ENCODE measurements at places on chromosomes 3 and 15.

DNA sequence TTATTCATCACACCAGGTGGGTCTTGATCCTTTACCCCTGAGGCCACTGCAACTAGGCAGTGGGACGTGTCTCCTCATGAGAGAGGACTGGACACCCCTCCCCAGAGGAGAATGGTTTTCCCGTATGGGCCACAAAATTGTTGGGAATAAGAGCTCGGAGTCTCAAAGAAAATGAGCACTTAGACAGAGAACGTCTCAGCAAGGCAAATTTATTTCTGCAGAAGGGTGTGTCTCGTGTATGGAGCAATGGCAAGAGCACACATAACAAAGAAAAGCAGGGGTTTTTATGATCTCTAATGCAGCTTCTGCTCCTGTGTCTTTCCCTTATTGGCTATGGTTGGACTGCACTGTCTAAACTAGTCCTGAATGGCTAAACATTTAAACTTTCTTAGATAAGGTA lies 803.5 kb downstream of the PLOD2 start:
- DNase-seq: no peak

GRCh38 chr3:45506084-45506483 lies 88.5 kb upstream of the LIMD1 start:
- peak; percentile 22 for DNase-seq

DNA sequence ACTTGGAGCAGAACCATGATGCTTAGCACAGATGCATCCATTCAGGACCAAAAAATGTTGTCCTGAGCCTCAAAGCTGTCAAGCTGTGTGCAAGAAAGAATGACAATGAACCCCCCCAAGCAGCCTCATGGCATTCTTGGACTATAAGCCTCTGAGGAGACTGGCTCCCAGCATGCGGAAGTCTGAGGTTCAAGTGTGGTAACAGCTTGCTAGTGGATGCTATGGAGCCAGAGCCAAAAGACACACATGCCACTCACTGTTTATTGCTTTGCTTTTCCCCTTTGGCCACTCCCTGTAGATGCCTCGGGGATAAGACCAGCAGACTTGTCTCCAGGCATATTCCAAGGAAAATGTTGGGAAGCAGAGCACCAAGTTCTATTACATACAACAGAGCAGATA lies 38.2 kb upstream of the SNRK start:
- DNase-seq: no peak

DNA sequence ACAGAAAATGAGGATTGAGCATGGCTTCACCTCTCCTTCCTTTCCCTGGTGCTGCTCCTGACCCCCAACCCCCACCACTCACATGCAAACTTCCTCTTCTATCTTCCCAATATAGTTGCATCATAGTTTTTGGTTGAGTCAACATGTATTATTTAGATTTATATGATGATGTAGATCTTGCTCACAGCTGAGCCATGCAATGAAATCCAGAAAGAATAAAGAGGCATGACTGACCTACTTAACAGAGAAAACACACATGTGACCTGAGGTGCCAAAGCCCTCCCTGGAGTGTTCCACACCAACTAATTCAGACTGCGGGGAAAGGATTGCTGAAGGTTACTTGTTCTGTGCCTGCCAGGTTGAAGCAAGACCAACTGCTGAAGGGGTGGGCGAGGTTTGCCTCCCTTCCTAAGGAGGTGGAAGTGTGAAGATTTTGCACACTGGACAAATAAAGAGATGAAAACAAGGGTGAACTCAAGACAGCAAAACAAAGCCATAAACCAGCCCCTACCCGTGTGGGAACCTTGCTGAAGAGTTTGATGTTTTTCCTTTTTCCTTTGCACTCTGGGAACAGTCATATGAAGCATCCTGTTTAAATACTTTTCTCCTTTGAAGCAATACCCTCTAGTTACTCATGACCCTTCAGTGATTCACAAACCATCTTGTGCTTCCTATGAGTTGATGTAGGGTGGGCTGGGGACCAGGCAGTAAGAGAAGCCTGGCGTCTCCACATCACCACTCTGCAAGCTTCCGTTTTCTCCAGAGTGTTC lies 155.2 kb upstream of the UBE2E1 start:
- DNase-seq: peak; percentile 96

GRCh38 chr15:26641144-26641543 lies 131.7 kb downstream of the GABRB3 start:
- no peak for DNase-seq

DNA sequence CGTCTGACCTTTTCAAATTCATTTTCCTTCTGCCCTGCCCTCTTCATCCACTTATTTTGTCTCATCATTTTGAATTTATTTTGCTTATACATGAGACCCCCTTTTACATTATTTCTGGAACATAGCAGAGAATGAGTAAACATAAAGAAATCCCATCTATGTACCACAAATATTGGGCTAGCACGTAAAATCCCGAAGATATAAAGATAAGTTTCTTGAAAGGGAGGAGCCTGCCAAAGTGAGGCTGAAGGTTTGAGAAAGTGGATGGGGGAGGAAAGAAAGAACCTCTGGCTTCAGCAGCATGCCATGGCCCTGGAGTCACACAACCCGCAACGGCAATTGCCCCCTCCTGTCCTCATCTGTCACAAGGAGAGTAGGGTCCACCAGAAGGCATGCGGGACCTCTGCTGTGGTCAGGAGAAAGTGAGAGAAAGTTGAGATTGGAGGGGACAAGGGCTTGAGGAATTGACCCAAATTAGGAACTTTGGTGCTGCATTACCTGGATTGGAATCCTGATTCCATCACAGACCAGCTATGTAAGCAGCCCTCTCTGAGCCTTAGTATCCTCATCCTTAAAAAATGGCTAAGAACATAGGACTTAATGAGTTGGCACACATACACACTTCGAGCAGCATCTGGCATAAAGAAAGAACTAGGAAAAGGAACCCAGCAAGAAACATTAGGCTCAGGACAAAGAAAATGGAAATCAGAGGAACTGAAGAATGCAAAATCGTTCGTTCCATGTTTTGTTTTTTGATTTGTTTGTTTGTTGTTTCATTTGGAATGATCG lies 53.7 kb upstream of the GYG1 start:
- DNase-seq: peak; percentile 86

DNA sequence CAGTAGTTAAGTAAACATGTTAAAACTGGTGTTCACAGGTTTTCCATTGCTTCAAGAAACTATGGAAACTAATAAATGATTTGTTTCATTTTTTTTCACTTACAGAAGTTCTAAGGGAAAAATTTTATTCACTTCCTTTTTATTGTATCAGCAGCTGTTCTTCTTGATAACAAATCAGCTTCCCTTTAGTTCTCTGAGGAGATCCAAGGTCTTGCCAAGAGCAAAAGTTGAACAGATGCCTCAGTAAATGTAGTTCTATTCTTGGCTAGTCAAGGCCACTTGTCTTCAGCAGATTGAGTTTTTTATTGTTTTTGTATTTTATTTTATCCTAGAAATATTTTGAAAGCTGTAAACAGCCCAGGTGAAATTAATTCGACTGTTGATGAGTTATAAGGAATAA lies 41.8 kb downstream of the KCNH8 start:
- DNase-seq: no peak

Measured in ELR (cell line).